ENCODE measurements at places on chromosomes 7 and 10.

- DNase-seq = no peak
Observed at GRCh38 chr10:102581981-102582580, 62.2 kb upstream of the TRIM8 start.

GRCh38 chr7:99004781-99005500 is 126.6 kb downstream of the TRRAP start:
- DNase-seq = no peak

DNA sequence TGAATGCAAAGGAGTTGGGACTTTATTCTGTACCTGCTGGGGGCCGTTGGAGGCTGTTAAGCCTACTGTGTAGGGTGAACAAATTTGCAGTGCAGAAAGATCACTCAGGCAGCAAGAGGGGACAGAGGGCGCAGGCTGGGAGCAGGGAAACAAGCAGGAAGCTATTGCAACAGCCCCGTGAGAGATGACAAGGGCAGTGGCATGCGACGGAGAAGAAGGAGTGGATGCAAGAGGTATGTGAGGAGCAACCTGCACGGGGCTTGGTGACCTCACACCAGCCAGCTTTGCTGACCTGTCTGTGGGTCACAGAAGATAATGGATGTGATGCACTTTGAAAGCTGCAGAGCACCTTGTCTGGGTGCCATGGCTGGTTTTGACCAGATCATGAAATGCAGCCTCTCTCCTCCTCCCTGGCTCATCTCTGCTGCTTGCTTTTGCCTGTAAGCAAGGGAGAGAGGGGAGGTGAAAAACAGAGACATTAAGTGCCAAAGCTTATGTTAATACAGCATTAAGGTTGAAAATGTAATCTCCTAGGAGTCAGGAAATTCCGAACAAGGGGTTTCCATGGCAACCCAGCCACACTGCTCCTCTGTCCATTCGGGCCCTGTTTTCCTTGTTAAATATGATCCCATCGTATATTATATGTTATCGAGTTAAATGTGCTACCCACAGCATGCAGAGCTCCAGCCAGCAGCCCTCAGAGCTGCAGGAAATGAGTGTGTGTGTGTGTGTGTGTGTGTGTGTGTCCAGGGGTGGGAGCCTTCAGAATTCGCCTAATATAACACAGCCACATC is 314.3 kb upstream of the ZMIZ1 start:
- no peak for DNase-seq

- DNase-seq = no peak
Observed at GRCh38 chr7:47277321-47277781, 304.6 kb downstream of the TNS3 start.

DNA sequence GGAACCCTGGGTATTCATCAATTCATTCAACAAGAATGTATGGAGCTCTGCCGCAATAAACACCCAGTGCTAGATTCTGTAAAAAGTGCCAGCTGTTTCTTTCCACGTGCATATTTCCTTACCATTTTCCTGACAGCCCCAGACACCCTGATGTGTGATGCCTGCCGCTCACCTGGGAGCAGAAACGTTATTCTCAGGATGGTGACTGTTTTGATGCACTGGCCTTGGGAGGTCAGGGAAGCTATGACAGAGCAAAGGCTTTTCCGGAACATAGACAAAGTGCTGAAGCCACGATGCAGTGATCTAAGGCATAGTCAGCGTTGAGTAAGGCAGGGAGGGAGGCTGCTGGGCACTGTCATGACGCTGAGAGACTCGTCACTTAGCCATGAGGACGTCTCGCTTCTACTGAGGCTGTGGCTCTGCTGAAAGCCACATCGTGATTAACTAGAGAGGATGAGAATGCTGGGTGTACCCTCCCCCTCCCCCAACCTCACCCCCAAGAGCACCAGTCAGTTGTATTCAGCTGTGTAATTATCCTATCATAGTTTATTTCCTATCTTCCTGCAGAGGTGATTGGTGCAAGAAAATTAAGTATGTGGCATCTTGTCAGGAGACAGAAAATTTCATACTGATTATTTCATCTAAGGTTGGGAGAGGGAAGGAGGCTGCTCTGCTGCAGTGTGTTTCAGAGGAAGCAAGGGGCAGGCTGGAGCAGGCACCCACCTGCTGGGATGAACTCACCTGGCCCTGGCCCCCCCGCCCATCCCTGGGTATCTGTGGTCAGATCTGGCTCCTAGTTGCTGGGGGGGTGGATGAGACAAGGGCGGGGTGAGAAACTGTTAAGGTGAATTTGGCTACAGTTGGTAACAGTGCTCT is 48.8 kb upstream of the SMNDC1 start:
- DNase-seq = no peak

GRCh38 chr10:35765996-35766395 is 123.9 kb upstream of the FZD8 start:
- no peak for DNase-seq

DNA sequence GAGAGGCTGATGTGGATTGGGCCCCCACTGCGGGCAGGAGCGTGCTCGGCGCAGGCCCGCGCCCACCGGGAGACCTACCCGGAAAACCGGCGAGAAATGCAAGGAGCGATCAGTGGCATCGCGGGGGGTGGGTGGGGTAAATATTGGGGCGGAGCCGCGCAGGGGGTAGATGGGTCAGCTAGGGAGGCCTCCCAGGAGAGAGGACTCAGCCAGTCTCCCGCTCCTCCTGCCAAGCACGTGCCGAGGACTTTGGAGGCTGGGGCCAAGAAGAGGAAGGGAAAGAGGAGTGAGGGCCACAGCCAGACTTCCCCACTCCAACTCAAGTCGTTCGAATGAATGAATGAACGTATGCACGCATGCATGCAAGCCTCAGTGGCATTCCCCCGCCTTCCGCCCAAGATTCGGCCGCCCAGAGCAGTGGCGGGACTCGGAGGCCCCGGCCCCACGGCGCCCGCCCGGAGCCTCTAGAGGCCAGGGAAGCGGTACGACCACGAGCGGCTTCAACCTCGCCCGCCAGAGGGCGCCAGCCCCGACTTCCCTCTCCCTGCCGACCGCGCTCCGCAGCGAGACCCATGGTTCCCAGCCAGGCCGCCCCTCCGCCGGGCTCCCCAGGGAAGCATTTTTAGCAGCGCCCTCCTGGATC is 3.6 kb downstream of the NPM3 start:
- peak; percentile 85 for DNase-seq

- no peak for DNase-seq
Observed at GRCh38 chr7:2513702-2514101, 5.9 kb upstream of the LFNG start.

DNA sequence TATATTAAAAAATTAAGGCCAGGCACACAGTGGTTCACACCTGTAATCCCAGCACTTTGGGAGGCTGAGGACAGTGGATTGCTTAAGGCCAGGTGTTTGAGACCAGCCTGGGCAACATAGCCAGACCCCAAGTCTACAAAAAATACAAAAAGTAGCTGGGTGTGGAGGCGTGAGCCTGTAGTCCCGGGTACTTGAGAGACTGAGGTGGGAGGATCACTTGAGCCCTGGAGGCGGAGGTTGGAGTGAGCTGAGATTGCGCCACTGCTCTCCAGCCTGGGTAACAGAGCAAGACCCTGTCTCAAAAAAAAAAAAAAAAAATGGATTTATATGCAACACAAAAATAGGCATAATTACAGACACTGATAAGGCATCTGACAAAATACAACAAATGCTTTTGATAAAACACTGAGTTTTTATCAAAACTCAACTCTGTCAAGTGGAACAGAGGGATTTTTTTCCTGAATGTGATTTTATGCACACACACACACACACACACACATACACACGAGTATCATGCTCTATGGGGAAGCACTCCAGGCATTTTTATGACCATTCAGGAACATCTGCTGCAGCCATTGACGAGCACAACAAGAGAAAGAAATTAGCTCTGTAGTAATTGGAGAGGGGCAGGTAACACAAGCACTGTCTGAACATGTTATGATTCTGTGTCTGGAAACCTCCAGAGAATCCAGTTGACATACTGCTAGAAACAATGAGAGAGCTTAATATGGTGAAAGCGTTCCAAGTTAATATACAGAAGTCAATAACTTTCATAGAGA is 193.1 kb downstream of the WDR37 start:
- no peak for DNase-seq

DNA sequence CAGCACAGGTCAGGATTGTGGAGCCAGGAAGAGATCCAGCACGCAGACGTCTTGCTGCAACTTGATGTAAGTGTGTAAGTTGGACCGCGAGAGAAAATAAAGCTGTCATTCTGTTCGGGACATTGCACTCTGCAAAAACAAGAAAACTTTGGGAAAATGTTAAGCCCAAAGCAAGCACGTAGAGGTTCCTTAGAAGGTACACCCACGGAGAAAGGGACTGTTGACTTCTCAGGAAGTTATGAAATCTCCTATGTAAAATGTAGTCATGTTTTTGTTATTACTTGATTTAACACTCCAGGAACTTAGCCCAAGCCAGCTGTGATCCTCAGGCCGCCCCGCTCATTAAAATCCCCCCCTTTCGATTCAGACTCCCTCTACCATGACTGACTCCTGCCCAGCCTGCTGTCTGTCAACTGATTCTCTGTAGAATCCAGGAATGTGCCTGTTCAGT is 196.1 kb upstream of the TCF7L2 start:
- DNase-seq = no peak

- DNase-seq = no peak
Observed at GRCh38 chr10:116688241-116688711, 54.1 kb downstream of the HSPA12A start.

- DNase-seq = no peak
Observed at GRCh38 chr7:12719981-12720865, 32.8 kb downstream of the ARL4A start.

DNA sequence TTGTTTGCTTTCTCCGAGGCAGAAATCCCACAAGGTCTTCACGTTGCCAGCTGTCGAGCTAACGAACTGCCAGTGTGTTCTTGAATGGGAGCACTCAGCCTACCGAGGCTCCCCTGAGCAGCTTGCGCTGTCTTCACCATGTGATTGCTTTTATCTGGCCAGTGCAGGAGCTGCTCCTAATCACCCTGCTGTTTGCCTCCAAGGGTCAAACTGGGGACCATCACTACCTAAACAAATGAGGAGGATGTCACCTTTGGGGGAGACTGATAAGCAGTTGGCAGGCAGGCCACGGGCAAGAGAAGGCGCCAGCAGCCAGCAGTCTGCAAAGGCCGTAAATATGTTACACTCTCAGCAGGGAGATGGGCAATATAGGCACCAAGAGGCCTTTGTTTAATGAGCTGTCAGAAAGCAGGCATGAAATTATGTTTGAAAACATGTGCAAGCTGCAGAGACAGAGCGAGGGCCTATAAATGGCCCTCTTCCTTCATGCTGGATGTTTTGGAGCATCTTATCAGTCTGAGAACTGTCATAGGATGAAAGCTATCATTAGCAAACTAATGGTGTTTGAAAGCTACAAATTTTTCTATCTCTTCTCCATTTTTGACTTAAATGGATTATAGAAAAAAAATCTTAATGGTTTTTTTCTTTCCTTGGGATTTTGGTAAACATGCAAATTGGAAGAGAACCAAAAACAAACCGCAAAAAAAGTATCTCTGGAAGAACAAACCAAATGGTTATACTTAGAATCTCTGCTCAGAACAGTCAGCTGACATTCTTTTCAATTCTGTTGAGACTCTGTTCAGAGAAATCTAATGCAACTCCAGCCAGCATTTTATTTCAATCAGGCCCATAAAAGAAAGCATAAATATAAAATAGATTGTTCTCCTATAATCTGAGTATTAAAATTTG is 267.3 kb upstream of the NPVF start:
- no peak for DNase-seq

- no peak for DNase-seq
Observed at GRCh38 chr7:4168541-4168940, 513.6 kb upstream of the FOXK1 start.

- DNase-seq = no peak
Observed at GRCh38 chr10:66239062-66239461, 686.8 kb upstream of the LRRTM3 start.

GRCh38 chr7:75995052-75995471 is 667 bp upstream of the TMEM120A start:
- no peak for DNase-seq

DNA sequence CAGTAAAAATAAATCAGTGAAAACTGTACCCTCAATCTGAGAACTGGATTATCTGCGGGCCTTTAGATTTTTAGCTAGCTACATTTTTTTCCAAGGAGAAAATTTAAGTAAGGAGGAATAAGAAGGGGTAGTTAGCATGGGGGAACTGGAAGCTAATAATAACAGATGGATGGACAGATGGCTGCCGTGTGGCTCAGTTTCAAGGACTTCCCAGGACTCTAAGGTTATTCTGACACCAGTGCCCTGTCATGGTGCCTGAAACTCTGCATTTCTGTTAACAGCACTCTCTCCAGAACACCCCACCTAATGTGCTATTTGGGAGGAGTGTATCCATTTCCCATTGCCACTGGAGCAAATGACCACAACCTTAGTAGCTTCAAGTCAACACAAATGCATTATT is 75.7 kb upstream of the PDE1C start:
- DNase-seq = no peak

- no peak for DNase-seq
Observed at GRCh38 chr10:19119191-19119590, 70.6 kb downstream of the MALRD1 start.

GRCh38 chr10:90018819-90019218 is 317.4 kb downstream of the KIF20B start:
- no peak for DNase-seq

- DNase-seq = no peak
Observed at GRCh38 chr10:64142395-64142794, 621.2 kb downstream of the REEP3 start.

DNA sequence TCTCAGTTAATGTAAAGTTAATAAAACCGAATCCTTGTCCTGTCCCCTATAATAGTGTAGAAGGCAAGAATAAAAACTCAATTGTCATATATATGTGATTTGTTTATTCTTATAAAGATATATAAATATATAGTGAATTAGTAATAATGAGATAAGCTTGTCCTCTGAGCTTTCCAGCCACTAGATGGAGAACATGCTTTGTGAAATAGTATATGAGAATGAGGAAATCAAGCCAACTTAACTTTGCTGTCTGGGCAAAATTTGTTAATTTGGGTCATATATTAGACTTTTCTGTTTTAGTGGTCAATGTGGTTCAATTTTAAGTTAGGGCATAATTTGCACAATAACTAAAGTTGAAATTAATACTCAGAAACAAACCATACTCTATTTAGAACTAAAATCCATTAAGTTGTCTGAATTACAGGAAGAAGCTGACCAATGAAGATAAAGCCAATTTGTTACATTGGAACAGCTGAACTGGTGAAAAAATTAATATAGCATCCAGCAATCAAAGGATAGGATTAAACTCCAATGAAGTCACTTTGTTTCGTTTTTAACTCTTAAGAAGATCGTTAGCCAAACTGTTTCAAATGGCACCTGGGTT is 595.0 kb downstream of the ARL4A start:
- DNase-seq = no peak

DNA sequence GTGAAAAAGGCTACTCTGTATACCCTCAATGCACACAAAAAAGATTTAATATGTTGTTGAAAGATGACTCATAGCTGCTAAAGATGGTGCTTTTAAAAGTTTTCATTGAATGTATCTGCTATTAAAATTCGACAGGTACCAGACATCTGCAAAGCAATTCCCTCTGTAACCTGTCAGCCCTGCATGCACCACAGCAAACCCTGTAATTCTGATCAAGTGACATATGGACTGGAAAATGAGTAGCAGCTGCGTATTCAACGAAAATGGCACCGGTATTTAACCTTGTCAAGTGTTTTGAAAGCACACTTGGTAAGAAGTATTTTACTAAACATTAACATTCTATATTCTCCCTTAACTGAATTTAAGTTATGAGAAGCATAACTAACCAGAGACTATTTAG is 58.2 kb upstream of the PTPRN2 start:
- no peak for DNase-seq

Measured in body of pancreas (tissue), 4 donors.